Stimulated activated CD4-positive, alpha-beta T cell treated with anti-CD3 and anti-CD28 coated beads, Interleukin-1b, Interleukin-23, amount 100 ng/mL, for 48 hours (primary cell): ENCODE measurements at places on chromosomes 2 and 18.

DNA sequence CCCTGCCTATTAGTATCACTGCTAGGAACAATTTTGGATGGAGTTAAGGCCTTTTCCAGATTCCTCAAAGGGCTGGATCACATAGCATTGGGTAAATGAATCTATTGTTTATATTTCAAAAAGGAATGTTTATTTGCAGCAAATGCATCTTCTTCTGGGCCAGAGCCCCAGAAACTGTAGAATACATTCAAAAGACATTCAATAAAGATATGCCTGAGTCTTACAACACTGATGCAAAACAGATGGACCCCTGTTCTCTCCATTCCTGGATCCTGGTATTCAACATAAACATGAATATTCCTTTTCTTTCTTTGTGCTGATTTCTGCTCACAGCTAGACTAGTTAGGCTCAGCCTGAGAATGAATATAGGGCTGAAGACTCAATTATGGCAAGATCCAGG lies 227.2 kb upstream of the KLHL29 start:
- no peak for DNase-seq

- no peak for DNase-seq
Measured at GRCh38 chr2:54704688-54705605, 18.5 kb upstream of the EML6 start.

- no peak for DNase-seq
Measured at GRCh38 chr18:58511897-58512581, 116.9 kb downstream of the ALPK2 start.

GRCh38 chr2:81249152-81249551 lies 944.6 kb upstream of the LRRTM1 start:
- DNase-seq, result no peak

- no peak for DNase-seq
Measured at GRCh38 chr2:45024600-45025291, 15.5 kb upstream of the SIX2 start.

DNA sequence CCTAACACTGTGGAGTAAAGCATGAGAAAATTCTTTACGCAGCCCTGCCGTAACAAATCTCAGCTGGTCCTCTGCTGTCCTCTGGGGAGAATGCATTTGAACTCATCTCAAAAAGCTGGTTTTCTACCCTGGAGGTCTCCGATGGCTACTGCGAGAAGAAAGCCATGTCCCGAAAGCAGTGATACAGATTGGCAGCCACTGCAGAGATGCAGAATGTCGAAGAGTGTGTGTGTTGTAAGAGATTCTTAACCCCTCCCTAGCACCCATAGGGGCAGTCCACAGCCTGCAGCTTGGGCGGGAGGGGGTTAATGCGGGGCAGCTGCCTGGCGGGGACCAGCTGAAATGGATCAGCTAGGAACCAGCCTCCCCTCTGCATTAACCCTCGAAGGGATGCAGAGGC lies 235.9 kb downstream of the ZNF516 start:
- no peak for DNase-seq

DNA sequence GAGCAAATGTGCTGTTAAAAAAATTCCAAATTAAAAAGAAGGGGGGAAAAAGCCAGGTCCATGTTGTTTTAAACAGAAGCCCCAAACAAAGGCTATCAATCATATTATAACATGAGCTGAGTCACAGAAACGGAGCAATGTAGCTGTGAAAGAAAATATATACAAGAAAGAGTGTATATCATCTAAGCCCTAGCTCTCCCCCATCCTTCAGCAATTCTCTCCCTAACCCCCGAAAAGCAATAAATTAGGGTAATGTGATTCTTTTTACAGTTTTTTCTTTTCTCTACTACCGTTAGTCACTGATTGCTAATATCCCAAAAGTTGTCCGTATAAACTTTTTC lies 25.3 kb downstream of the FEZ2 start:
- DNase-seq, result no peak

GRCh38 chr2:84846741-84847142 lies 34.1 kb downstream of the TRABD2A start:
- no peak for DNase-seq
